Adipocyte (in vitro differentiated cells): ENCODE measurements at places on chromosomes 2 and 18.

- DNase-seq = no peak
Observed at GRCh38 chr2:8146132-8147005, 535.5 kb upstream of the ID2 start.

DNA sequence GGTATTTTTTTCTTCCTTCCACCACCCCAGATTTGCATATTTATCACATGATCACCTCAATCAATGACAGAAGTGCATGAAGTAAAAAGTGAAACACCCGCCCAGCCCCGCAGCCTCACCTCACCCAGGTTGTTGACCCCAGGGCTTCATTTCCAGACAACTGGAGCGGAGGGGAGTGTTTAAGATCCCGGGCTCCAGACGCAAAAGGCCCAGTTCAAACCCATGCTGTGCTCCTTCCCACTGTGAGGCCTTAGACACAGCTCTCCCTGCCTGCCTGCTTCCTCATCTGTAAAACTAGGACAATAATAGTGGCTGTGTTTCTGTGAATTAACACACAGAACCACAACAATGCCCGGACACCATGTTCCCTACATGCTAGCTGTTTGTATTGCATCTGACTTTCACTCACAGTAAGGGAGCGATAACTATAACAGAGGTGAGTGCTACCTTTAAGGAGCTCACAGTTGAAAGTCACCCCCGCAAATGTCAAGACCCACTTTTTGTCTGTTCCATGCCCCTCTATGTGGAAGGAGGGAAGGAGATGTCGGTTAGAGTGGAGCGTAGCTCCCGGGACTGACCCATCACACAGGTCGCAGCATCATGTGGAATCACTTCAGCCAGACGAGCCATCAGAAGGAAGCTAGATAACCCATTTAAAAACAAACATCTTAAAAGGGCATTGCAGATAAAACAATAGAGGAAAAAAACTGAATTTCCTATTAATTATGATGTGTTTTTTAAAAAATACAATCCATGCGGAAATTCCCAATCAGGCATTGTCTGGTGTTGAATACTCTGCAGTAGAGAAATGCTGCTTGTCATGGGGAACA lies 77.5 kb upstream of the DAPL1 start:
- no peak for DNase-seq

GRCh38 chr2:101063352-101064124 lies 61.4 kb downstream of the RPL31 start:
- DNase-seq = peak; percentile 72

GRCh38 chr2:10233131-10234012 lies 69.3 kb upstream of the HPCAL1 start:
- DNase-seq = no peak

GRCh38 chr2:18790509-18791171 lies 201.3 kb upstream of the NT5C1B start:
- no peak for DNase-seq

- peak; percentile 45 for DNase-seq
Observed at GRCh38 chr2:11833601-11834000, 87.2 kb downstream of the LPIN1 start.

DNA sequence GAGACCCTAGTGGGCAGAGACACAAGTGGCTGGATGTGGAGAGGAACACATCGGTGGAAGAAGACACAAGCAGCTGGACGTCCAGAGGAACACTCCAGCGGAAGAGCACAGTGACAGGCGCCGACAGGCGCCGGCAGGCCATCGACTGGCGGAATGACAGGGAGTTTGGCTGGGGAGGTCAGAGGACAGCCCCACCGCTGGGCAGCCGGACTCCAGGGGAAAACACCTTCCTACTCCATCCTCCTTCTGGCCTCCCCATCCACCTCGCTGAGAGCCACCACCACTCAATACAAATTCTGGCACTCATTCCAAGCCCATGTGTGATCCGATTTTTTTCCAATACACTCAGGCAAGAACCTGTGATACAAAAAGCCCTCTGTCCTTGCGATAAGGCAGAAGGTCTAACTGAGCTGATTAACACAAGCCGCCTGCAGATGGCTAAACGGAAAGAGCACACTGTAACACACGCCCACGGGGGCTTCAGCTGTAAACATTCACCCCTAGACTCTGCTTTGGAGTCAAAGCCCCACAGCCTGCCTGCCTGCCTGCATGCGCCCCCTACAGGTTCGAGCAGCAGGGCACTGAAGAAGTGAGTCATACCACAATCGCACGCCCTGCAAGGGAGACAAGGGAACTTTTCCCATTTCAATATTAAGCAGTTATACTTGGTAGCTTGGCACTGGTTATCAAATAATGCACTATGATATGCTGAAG lies 50.2 kb upstream of the LRP1B start:
- no peak for DNase-seq

DNA sequence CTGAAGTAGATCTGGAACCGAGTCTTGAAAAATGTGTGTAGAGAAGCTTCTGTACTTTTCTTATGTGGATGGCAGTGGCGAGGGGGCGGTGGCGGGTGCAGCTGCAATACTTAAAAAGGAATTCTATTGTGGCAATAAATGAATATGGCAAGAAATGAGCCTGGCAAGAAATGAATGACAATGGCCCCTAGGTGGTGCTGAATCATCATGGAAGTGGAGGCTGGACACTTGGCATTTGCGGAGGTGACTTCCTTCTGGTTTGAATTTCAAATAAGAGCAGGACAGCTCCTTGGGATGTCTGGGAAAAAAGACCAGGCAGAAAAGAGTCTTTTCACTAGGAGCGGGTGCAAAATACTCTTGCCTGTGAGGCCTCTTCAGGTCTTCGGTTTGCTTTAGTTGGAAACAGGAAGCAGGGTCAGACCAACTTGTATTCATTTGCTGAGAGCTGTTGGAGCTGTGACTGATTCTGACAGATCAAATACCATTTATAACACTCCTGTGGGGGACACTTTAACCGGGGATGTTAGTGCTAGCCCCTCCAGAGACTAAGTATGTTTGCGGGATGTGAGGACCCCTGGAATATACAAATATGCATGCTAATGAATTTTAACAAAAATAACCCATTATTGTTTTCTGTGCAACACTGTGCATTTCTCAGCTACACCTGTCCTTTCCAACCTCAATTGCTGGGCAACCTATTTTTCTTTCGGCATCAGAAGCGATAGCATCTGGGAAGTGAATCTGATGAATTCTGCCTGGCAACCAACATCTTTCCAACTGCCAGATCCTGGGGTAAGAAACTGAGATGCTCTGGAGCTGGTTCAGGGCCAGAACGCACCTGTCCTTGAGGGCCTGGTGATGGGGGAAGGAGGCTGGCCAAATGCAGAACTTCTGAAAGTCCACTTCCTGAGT lies 35.4 kb downstream of the FASTKD2 start:
- DNase-seq = peak; percentile 89

- DNase-seq = no peak
Observed at GRCh38 chr2:98295275-98295674, 51.0 kb upstream of the CNGA3 start.

- DNase-seq = no peak
Observed at GRCh38 chr2:102674836-102675235, 55.5 kb downstream of the SLC9A2 start.

GRCh38 chr2:17979707-17980106 lies 101.2 kb downstream of the KCNS3 start:
- DNase-seq = peak; percentile 43

DNA sequence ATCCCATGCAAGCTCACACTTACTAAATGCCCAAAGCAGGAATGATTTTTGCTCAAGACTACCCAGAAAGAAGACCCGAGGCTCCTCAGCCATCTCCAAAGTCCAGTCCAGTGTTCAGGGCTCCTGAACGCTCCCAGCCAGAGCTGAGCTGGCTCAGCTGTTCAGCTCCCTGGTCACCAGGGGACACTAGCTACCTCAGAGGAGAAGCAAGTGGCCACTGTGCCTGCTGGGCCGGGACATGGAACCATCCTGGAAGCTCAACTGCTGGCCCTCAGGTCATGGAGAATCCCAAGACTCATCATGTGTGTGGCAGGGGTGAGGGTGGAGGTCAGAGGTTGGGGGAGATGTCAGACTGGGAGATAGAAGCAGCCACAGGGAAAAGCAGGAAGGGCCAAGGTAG lies 89.0 kb downstream of the GALNT14 start:
- DNase-seq = no peak

DNA sequence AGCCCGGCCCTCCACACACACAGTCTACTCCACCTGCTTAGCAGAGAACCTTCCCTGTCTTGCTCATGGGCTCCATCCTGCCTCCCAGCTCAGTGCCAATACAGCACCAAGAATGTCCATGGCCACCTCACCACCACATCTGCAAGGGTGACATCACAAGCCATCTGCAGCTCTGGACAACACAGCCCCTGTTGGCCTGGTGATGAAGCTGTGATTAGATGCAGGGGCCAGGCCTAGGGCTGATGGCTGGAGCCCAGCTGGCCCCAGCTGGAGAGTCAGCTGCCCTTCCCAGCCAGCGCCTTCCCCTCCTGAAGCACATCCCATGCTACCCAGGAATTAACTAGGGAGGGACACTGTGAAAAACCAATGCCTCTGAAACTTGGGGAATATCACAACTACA lies 91.1 kb downstream of the TTC32 start:
- DNase-seq = no peak

- DNase-seq = no peak
Observed at GRCh38 chr2:120319123-120319522, 26.8 kb upstream of the INHBB start.

- no peak for DNase-seq
Observed at GRCh38 chr2:3913166-3913565, 209.8 kb downstream of the DCDC2C start.

DNA sequence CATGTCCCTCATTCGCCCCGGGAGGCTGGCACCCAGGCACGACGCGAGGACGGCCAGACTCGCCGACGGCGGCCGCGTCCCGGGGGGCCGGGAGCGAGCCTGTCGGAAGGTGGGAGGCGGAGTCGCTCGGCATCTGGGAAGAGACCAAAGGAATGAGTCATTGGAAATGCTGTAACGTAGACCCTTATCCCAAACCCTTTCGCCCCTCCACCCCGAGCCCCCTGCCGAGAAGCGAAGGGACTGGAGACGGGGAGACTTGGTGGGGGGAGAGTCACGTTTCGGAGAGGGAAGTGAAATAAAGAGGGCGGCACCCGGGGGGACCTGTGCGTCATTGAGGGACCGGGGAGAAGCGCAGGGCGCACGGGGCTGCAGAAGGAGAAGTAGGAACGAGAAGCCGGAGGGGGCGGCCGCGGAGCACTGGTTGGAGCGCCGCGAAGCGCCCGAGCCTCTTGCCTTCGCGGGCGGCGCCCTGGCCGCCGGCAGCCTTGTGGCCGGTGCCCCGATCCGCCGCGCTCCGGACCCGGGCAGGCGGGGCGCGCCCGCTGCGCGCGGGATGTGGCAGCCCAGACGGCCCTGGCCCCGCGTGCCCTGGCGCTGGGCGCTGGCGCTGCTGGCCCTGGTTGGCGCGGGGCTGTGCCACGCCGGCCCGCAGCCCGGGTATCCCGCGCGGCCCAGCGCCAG lies at the start of gene EMILIN2:
TSS of gene EMILIN2 (plus strand) at position 371 of the 681 bp plus-strand sequence. CDS start at position 554, 183 bp downstream.
- peak; percentile 53 for DNase-seq

DNA sequence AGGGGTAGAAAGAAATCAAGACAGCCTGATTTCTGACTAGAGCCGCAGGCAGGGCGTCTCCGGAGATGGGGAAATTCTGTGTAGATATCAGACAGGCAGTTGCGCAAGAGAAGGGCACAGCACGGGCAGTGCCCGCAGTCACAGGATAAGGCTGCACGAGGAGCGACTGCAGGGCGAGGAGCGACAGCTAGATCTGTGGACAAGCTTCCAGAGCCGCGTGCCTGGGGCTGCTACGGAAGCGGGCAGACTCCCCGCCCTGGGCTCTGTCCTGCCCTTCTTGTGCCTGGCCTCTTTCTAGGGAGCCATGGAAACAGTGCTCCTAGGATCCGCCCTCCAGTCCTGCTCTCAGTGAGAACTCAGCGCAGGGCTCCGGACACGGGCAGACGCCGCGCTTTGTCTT lies 12.6 kb downstream of the MC5R start:
- DNase-seq = no peak

DNA sequence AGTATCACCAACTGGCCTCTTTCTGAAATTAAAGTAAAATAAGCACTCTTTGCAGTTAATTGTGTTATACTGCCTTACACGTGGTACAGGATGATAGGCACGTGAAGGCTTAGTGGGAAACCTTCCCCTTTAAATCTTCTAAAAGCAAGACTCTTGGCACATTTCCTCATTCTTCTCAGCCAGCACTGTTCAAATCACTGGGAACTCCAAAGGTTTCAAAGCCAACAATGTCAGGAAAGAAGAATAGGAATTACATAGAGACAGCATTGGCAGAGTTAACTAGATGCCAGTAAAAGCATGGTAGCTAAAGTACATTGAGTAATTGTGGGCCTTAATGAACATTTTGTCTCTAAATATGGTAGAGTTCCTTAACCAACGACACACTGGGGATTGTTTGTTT lies 96.4 kb downstream of the DTNA start:
- no peak for DNase-seq

DNA sequence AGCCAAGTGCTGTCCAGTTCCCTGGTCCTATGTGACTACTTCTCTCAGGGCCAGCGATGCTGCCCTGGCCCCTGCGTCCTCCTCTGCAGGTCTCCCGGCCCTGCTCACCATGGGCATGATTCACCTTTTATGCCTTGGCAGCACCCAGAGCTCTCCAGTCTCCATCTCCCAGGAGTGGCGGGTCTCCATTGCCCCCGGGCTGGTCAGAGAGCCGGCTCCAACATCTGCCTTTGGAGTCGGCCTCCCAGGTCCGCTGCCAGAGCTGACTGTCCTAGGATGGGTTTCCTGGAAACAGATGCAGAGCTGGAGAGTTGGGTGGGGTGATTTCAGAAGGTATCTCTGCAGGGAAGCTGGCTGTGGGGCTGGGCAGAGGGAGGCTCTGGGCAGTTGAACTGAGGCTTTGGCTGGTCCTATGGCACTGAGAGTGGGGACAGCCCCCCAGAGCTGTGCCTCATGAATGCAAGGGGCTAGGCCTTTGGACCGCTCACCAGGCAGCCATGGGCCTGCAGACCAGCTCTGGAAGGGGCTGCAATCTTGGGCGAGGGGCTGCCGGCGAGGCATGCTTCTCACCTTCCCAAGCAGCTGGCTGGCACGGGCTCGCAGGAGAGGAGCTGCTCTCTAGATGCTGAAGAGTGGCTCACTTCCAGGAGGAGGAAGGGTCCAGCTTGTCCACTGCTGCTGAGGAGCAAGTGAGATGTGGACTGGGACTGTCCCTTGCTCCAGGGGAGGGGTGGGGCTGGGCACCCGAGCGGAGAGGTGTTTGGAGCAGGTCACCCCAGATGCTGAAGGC lies 59.8 kb upstream of the HS6ST1 start:
- DNase-seq = no peak
